ENCODE measurements at places on chromosomes 3 and 15.

DNA sequence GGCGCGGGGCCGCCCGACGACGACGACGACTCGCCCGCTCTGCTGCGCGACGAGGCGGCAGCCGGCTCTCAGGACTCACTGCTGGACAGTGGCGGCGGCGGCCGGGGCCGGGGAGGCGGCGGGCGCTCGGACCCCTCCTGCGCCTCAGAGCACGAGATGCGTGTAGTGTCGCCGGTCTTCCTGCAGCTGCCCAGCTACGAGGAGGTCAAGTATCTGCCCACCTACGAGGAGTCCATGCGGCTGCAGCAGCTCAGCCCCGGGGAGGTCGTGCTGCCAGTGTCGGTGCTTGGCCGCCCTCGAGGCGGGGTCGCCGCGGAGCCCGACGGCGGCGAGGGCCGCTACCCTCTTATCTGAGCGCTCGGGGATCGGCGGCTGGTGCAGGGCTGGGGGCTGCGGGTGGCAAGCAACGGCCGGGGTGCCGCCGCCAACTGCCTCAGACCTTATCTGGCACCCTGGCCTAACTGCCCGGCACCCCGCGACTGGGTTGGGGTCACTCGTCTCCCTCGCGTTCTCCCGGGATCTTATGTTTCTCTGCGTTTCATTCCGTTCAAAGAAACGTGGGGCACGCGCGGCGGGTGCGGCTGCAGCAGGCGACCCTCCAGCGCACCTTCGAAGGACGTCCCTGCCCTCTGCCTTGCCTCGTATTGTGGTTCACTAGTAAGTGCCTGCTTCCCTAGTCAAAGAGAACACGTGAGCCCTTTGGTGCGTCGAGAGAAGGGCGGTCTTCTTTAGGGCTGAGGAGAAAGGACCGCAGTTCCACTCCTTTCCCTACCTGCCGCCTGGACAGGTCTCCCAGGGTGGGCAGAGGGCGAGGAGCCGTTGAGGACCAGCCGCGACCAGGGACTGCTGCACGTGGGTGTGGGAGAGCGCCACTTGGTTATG is 1.0 kb downstream of the C3orf80 start:
- H3K4me3 ChIP-seq = peak overlapping the region; percentile 50
- H3K27me3 ChIP-seq = peaks cover 47% of the 10 kb centered on the region
- DNase-seq = no peak
- H3K27ac ChIP-seq = no peak overlapping the region

DNA sequence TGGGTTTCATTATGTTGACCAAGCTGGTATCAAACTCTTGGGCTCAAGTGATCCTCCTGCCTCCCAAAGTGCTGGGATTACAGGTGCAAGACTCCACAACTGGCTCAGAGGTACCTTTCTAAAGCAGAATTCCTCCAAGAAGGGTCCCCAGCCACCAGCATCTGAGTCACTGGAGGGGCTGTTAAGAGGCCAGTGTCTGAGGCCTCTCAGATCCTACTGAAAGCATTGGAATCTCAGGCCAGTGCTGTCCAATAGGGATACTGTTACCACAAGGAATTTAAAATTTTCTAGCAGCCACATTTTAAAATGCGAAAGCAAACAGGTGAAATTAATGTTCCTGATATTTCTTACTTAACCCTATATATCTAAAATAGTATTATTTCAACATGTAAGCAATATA is 1.3 kb downstream of the CAV3 start:
- H3K4me1 ChIP-seq = peaks cover 3% of the 10 kb centered on the region
- H3K27ac ChIP-seq = no peak overlapping the region
- no peak overlapping the region for H3K4me3 ChIP-seq
- no peak for DNase-seq

DNA sequence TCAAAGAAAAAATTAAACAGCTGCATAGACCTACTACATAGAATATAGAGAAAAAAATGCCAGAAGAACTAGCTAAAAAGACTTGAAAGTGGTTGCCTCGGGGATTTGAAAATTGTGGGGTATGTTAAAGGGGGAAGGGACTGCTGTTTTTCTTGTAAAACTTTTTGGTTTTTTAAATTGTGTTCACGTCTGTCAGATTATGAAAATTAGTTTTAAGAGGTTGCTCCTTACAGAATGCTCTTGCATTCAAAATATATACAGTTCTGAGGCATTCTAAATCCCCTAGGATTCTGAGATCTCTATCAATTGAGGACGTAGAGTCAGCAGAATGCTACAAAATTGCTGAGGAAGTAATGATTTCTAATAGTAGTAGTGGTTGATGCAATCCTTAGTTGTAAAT is 28.6 kb downstream of the PIAS1 start:
- no peaks in the 10 kb centered on the region for H3K4me1 ChIP-seq
- H3K27ac ChIP-seq = no peak overlapping the region
- peaks cover 4% of the 10 kb centered on the region for H3K36me3 ChIP-seq
- DNase-seq = no peak
- H3K27me3 ChIP-seq = no peaks in the 10 kb centered on the region

DNA sequence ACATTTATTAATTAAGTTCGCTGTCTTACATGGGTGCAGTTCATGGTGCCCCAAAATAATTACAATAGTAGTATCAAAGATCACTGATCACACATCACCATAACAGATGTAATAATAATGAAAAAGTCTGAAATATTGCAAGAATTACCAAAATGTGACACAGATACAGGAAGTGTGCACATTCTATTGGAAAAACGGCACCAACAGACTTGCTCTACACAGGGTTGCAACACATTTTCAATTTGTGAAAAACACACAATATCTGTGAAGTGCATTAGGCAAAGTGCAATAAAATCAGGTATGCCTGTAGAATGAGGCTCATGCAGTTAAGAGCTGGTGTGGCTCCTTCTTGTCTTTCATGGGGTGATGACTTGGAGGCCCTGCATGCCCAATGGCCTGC is 265.8 kb downstream of the RPLP1 start:
- H3K4me3 ChIP-seq = no peak overlapping the region
- H3K27me3 ChIP-seq = no peaks in the 10 kb centered on the region
- H3K4me1 ChIP-seq = no peaks in the 10 kb centered on the region

DNA sequence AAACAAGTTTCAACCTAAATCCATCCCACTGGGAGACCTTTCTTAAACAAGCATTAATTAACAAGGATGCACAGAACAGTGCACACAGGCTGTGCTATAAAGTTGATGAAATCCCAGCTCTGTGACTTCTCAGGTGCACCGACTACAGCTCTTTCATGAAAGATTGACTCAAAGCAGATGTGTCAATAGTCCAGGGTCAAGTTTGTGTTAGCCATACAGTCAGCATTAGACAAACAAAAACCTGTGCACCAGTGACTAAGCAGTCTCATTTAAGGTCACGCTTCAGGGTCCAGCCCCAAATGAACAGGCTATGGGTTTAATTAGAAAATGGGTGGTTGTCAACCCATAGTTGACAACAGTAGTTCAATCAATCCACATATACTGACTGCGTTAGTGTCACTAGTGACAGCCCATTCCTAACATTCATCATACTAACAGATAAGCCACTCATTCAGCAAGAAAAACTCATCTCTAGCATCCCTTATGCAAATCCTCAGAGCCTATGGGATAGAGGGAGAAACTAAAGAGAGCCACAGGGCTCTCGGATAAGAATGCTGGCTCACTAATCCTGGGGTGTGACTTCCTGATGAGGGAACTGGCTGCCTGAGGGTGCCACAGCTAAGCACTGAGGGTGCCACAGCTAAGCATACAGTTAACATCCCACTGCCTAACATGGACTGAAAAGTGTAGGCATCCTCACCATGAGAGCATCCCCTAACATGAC is 84.1 kb downstream of the WNT5A start:
- no peaks in the 10 kb centered on the region for H3K27me3 ChIP-seq
- no peaks in the 10 kb centered on the region for H3K36me3 ChIP-seq
- no peak overlapping the region for H3K27ac ChIP-seq
- peaks cover 21% of the 10 kb centered on the region for H3K4me1 ChIP-seq
- H3K4me3 ChIP-seq = no peak overlapping the region
- peak; percentile 34 for DNase-seq

DNA sequence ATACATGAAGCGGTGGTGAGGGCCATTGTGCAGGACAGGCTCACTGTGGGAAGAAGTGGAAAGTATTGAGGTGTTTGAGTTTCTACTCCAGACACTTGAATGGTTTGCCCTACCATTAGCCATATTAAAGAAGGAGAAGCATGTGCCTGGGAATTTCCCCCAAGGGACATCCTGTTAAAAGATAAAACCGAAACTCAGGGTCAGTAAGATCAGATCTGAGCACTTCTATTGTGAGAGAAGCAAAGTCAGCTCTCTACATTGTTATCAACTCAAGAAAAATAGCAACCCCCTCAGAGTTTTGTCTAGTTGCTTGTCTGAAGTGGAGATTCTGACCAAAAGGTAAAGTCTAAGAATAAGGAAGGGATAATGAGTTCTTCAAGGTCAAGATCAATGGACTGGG is 269.8 kb downstream of the CHST2 start:
- no peak overlapping the region for H3K27ac ChIP-seq
- no peak overlapping the region for H3K4me3 ChIP-seq
- H3K27me3 ChIP-seq = no peaks in the 10 kb centered on the region
- no peaks in the 10 kb centered on the region for H3K4me1 ChIP-seq

DNA sequence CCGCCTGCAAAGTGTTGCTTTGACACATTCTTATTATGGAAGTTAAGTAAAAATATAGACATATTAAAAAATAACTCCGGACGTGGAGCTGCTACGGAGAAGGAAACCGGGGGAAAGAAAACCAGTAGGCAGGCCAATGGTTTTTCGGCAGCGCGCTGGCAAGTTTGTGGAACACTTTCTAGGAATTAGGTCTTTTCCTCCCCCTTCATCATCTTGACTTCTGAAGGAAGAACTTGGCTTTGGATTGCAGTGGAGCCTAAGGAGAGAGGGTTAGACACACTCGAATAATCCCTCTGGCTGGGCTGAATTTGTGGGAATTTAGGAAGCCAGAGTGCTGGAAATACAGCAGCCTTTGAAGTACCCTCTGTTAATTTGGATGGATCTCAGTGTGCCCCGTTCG is 317 bp downstream of the ROBO2 start:
- H3K4me3 ChIP-seq = peak overlapping the region; percentile 64
- H3K36me3 ChIP-seq = no peaks in the 10 kb centered on the region
- H3K27me3 ChIP-seq = peaks cover 21% of the 10 kb centered on the region
- no peak for DNase-seq
- no peak overlapping the region for H3K27ac ChIP-seq
- H3K4me1 ChIP-seq = peaks cover 8% of the 10 kb centered on the region

DNA sequence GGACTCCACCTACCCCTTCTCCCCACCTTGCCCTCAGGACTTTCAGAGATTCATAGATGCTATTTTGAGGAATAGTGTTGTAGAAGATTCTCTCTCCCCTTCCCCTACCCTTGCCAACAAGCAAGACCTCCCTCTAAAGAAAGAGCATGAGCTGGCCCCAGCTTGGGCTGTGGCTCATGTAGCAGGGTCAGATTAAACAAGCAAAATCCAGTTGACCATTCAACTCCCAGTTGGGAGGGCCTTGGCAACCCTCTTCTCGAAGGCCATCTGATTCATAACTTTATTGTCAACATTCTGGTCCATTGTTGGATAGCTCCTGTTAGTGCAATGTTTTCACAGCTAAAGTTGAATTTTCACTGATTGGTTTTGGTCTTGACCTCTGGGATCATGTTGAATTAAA is 41.1 kb downstream of the TNFAIP8L3 start:
- no peak overlapping the region for H3K4me3 ChIP-seq
- no peak for DNase-seq
- H3K27ac ChIP-seq = no peak overlapping the region

- no peak for DNase-seq
- H3K4me1 ChIP-seq = no peaks in the 10 kb centered on the region
- H3K36me3 ChIP-seq = no peaks in the 10 kb centered on the region
- H3K4me3 ChIP-seq = no peak overlapping the region
- H3K27me3 ChIP-seq = no peaks in the 10 kb centered on the region
These were observed 102.3 kb downstream of the RORA start for GRCh38 chr15:61126811-61127210.

DNA sequence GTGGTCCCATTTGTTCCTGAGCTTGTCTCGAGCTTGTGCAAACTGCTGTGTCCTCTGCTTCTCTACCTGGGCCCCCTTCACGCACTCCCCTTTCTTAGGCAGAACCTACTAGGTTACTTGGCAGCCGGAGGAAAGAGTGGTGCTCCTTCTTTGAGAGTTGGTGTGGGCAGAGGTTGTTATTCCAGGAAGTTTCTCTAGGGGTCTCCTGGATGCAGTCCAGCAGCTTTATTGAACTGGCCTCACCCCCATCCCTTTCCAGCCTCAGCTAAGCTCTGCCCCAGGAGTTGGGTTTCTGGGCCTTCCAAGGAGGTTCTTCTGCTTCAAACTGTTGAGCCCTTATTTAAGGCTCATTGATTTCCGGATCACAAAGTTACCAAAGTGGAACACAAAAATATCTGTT is 103.2 kb downstream of the C3orf70 start:
- DNase-seq = no peak
- no peaks in the 10 kb centered on the region for H3K27me3 ChIP-seq
- H3K36me3 ChIP-seq = peaks cover 4% of the 10 kb centered on the region
- no peaks in the 10 kb centered on the region for H3K4me1 ChIP-seq
- no peak overlapping the region for H3K4me3 ChIP-seq
- no peak overlapping the region for H3K27ac ChIP-seq

GRCh38 chr15:71294911-71295602 is 179.8 kb downstream of the THSD4 start:
- H3K4me1 ChIP-seq = peaks cover 32% of the 10 kb centered on the region
- peak; percentile 100 for DNase-seq
- H3K27ac ChIP-seq = peak overlapping the region; percentile 99
- H3K36me3 ChIP-seq = no peaks in the 10 kb centered on the region
- H3K27me3 ChIP-seq = no peaks in the 10 kb centered on the region

- no peak overlapping the region for H3K4me3 ChIP-seq
- no peaks in the 10 kb centered on the region for H3K4me1 ChIP-seq
These were observed 45.1 kb downstream of the COLQ start for GRCh38 chr3:15476378-15476777.

GRCh38 chr15:76285241-76285825 is 25.9 kb downstream of the ETFA start:
- H3K4me1 ChIP-seq = no peaks in the 10 kb centered on the region
- H3K4me3 ChIP-seq = no peak overlapping the region
- no peak for DNase-seq

- H3K27me3 ChIP-seq = no peaks in the 10 kb centered on the region
- no peaks in the 10 kb centered on the region for H3K36me3 ChIP-seq
- no peak for DNase-seq
- no peak overlapping the region for H3K4me3 ChIP-seq
- H3K4me1 ChIP-seq = no peaks in the 10 kb centered on the region
- no peak overlapping the region for H3K27ac ChIP-seq
These were observed 251.7 kb upstream of the GOLGA6L4 start for GRCh38 chr15:83983634-83984458.

All from astrocyte (in vitro differentiated cells and primary cell).